Hypothalamus (tissue), 51 donors: ENCODE measurements at places on chromosomes 4 and X.

GRCh38 chr4:97978791-97979488 lies 164.3 kb downstream of the STPG2 start:
- no peak for DNase-seq

DNA sequence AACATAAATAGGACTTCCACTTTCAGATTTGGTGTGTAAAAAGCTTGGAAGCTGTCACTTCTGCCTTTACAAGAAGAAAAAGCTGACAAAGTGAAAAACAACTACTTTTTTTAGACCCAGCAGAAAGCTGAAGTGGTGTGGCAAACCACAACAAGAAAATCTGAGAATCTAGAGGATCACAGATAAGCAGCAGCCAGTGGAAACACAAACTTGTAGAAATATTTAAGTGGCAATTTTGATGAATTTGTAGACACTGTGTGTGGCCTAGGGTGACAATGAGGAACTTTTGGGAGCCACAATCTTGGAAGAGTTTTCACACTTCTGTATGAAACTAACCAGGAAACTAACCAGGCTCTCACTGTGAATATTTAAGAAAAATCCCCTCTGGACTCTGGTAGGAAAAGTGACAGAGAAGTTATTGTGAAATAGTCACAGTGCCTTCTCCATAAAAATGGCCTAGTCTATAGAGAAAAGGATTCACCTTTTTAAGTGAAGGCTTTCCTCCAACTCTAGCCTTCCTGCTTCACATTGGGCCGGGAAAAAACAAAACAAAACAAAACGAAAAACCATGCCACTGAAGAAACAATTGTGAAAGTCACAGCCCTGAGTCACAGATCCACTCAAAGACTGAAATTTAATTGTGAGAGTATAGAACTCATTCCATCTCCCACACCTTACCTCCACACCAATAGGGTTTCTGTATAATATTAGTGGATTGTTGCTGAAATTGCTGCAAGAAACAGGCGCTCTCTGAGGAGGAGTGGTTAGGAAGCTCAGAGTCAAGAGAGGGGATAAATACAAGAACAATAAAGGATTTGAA lies 26.7 kb upstream of the GUCY1A1 start:
- no peak for DNase-seq

GRCh38 chrX:139877710-139878414 lies 55.0 kb downstream of the ATP11C start:
- no peak for DNase-seq

DNA sequence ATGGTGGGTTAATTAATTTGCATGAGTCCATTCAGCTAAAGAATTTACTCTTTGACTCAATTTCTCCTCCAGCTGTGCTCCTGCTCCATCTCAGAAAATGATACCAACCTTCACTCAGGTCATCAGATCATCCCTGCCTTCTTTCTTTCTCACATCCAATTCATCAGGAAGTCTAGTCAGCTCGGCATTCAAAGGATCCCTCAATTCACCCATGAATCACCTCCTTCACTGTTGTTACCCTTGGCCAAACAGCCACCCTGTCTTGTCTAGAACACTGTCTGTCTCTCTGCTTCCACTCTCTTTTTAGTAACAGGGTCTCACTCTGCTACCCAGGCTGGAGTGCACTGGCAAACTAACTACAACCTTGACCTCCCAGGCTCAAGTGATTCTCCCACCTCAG lies 337.4 kb upstream of the SFRP2 start:
- DNase-seq: no peak

DNA sequence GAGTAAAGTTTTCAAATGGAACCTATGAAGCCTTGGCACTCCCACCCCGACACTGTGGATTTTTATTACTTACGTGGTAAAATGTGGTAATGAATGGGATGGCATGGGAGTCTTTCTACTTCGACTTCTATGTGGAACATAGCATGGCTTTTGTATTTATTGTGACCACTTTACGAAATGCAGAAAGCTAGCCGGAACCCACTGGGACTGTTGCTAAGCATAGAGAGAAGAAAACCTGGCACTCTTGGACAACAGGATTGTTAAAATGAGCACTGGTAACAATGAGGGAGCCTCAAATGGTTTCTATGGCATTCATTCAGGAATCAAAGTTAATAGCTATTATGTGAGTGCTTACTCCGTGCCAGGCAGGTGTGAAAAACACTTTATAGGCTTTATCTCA lies 113.3 kb downstream of the PDS5A start:
- no peak for DNase-seq

GRCh38 chrX:35150052-35150451 lies 207.5 kb downstream of the FAM47B start:
- no peak for DNase-seq

DNA sequence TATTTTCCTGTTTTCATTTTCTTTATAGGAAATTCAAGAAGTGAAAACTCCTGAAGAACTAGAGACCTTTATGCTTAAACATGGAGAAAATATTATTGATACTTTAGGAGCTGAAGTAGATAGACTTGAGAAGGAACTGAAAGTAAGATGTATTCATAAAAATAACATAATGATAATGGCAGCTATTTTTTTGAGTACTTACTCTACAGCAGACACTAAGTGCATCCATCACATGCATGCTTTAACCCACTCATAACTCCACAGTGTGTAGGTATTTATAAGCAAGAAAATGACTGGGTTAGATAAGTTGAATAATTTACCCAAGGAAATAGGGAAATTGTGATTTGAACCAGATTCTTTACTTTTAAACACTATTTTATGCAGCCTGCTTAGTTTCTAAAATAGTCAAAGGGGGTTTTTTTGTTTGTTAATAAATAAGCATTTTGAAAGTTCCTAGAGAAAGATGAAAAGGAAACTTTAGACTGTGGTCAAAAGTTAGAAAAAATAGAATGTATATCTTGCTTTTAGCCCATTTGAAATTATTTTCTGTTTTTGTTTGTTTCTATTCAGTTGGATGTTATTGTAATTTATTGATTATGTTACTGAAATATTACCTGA lies 74.2 kb downstream of the BEND4 start:
- no peak for DNase-seq

DNA sequence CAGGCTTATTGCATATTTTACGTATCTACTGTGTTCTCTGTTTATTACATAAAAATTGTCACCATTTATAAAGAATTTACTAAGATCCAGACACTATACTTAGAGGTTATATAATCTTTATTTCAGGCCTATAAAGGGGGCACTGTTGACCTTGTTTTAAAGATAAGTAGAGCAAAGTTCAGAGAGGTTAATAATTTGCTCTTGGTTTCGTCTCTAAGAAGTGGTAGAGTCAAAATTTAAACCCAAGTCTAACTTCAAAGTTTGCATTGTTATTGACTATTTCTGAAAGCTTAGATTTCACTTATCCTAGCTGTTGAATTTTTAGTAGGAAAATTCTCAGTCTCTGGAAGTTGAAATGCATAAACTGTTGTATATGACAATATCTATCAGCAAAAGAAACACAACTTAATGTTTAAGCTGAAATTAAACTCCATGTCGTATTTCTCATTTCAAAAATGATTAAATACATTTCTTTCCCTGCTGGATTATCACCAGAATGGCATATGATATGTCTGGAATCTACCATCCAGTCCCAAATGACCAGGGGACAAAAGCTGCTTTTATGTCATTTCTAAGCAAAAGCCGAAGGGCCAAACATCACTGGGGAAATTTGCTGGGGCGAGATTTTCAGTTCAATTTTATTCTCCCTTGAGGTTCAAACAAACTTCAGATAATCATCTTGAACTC lies 138.4 kb downstream of the SLC7A11 start:
- DNase-seq: no peak

DNA sequence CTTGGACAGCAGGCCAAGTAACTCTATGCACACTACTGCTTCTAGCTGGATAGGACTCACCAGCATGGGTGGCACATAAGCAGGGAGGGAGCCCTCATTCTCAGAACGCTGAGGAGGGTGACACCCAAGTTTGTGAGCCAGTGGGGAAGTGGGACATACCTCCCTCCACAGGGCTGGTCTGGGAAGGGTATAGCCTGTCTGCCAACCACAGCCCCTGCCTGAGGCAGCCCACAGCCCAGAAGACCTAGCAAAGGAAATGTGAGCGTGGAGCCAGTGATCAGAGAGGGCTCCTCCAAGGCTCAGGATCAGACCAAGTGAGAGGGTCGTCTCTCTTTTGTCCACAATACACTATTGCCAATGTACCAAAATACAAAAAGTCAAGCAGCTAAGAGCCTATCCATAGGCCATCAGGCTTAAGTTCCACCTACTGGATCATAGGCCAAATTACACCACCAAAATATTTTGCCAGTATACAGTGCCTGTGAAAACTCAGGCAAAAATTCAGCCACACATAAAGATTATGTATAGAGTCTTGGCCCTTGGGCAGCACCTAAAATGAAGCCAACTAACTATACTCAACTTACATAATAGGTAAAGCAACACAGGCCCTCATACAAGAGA lies 1203.1 kb downstream of the PCDH18 start:
- DNase-seq: no peak

- no peak for DNase-seq
Observed at GRCh38 chr4:132276185-132276584, 872.9 kb upstream of the PCDH10 start.

- DNase-seq: no peak
Observed at GRCh38 chr4:150904671-150905070, 110.4 kb downstream of the LRBA start.

GRCh38 chr4:109385260-109385659 lies 48.4 kb upstream of the SEC24B start:
- DNase-seq: no peak

GRCh38 chr4:94976371-94977011 lies 218.7 kb downstream of the BMPR1B start:
- DNase-seq: no peak

DNA sequence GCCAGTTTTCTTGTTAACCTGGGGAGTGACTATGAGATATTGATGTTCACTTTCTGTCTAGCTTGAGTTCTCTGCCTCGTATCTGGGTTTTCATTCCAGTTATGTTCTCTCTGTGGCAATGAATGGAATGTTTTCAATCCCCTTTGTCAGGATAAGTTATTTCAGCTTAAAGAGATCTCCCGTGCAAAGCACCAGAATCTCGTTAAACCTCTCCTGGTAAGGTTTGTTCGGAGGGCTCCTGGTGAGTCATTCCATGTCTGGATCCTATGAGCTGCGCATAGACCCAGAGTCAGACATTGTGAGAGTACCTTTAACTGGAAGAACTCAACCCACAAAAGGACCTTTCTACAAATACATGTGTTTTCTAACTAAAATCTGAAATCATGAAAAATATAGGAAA lies 51.0 kb downstream of the KDR start:
- DNase-seq: no peak

- DNase-seq: no peak
Observed at GRCh38 chr4:128271551-128271950, 16.1 kb downstream of the PGRMC2 start.

GRCh38 chrX:8126092-8126491 lies 45.0 kb downstream of the VCX2 start:
- no peak for DNase-seq

GRCh38 chr4:82357640-82358039 lies 16.2 kb downstream of the HNRNPD start:
- DNase-seq: no peak

GRCh38 chr4:100062921-100063320 lies 112.8 kb upstream of the H2AZ1 start:
- DNase-seq: no peak

DNA sequence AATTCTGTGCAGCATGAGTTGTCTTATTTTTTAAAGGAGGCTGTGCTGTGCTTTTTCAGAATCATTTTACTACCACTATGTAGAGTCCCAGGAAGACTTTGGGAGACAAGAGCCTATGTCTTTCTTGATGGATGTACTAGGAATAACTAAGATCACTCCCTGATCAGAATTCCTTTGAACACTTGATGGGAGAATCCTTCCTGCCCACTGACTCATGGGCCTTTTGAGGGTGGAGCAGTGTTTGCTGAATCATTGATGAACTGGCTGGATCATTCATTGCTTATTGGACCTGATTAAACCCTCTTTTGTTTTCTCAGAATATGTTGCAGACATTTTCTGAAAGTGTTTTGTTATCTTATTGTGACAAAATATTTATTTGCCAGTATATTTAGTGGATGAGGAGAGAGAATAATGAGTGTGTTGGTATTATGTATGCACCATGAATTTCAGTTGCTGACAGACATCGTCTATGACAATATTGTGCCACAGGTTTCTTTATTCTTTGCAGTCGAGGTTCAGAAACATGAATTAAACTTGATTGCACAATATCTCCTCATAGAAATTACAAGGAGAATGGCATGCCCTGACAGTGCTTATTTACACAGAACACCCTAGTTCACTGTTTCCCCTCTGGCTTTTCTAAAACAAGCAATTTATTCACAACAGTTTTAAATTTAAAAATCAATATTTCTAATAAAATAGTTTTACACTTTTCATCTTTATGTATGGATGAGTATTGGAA lies 36.3 kb downstream of the POU4F2 start:
- no peak for DNase-seq

DNA sequence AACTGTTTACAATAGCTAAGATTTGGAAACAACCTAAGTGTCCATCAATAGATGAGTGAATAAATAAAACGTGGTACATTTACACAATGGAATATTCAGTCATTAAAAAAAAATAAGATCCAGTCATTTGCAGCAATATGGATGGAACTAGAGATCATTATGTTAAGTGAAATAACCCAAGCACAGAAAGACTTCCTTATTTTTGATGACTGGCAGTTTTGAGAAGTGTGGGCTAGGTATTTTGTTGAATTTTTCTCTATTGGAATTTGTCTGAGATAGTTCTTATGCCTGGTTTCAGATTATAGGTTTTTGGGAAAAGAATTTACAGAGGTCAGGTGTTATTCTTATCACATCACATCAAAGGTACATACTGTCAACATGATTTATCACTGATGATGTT lies 293.8 kb upstream of the ARSJ start:
- no peak for DNase-seq

GRCh38 chr4:23161787-23162186 lies 469.1 kb downstream of the GBA3 start:
- no peak for DNase-seq

DNA sequence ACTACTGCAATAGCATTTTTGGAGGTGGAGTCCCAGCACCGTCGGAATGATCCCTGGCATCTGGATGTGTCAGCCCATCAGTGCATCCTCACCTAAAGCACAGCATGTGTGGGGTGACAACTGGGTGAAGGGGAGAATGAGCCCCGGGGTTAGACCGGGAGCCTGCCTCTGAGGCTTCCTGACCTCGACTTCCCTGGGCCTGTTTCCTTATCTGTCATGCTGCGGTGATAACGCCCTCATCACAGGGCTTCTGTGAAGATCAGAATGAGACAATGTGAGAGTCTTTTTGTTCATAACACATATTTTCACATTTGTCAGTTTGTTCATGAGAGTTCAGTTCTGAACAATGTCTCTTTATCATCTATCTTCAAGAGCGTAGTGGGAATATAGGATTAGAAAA lies 31.1 kb upstream of the PDLIM3 start:
- DNase-seq: no peak

GRCh38 chr4:83552083-83552482 lies 16.2 kb downstream of the GPAT3 start:
- no peak for DNase-seq

DNA sequence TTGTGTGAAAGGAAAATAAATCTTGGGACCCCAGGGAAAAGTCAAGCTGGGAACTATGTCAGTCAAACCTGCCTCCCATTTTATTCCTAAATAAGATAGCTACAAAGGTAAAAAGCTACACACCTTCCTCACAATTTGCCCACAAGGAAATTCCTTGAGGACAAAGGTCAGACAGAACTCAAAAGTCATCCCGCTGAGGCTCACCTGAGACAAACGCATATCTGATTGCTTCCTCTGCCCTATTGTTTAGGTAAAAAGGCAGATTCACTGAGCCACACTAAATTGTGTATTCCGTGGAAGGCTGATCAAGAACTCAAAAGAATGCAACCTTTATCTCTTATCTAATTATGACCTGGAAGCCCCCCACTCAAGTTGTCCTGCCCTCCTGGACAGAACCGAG lies 58.7 kb upstream of the MAML3 start:
- no peak for DNase-seq

GRCh38 chrX:19613645-19614323 lies 98.5 kb upstream of the MAP3K15 start:
- DNase-seq: no peak
